CD4-positive, alpha-beta T cell (primary cell): ENCODE measurements at places on chromosomes 13 and 19. TPM values are rescaled to one million over a fixed set of nuclear protein-coding genes. Genes with fewer than 3 reads are reported as not detected.

DNA sequence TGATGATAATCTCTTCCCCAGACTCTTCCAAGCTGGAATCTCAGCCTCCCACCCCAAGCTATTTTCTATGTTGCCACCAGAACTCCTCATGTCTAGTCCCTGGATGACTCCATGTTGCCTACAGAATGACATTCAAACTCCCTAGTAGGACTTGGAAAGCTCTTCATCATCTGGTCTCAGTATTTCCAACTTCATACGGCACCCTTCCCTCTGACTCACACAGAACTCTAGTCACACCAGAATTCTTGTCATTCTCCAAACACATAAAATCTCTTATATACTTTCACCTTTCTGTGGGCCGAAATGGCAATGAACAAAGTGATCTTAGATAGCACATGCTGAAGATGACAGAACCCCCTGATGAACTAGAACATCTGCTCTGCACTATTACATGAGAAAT, 86.2 kb downstream of the CAB39L start:
- no peak for DNase-seq

DNA sequence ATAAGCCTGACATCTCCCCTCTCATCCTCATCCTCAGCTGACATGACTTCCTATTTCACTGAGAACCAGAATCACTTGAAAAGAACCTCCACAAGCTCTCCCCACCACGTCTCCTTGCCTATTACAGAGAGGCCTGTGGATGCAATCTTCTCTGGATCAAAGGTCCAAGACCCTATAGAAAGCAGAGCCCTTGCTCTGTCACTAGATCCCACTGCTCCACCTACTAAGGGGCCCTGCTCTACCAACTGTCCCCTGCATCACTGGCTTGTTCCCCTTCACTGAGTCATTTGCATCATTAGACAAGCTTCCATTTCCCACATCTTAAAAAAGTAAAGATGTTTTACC, 40.8 kb downstream of the RCBTB2 start:
- no peak for DNase-seq

- DNase-seq = no peak
Measured at GRCh38 chr19:18468517-18468916, 30.6 kb upstream of the ISYNA1 start.

DNA sequence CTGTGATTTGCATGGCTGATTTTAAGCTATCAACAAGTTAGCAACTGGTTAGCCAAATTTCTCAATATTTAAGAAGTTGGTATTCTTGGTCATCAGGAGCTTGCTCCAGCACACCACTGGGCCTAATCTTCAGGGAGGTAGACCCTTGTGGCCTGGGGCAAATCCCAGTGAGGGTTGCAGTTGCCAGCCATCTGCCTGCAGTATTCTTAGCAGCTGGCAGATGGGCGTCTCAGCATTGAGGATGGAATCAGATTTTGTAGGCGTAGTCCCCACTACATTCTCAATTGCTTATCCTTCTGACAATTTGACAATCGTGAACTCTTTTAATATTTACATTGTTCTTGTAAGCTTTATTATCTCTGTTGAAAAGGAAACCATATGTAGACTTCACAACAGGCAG, 1266.2 kb downstream of the SLITRK5 start:
- no peak for DNase-seq

- no peak for DNase-seq
Measured at GRCh38 chr13:110242615-110243014, 64.3 kb downstream of the COL4A1 start.

GRCh38 chr19:29708554-29709439, 6.3 kb downstream of the C19orf12 start:
- DNase-seq = no peak

DNA sequence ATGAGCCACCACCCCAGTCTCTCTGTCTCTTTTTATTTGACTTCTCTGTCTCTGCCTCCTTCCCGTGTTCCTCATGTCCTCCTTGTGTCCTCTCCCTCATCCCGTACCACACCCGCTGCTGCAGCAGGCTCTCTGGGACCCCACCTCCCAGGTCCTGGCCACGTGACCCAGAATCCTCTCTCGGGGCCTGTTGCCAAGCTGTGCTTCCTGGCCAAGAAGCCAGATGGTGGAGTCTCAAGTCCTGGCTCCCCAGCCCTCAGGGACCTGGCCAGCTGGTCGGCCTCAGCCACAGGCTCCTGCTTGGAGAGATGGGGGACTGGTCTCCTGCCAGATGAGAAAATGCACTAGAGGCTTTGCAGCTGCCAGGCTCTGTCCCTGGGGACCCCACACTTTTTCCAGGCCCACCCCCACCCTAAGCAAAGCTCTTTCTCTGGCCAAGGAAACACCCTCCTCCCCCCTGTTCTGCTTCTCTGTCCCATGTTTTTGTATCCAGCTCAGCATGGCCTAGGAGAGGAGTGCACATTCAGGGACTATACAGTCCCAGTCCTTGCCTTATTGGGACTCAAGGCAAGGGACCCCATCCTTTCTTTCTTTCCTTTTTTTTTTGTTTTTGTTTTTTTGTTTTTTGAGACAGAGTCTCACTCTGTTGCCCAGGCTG, 34.3 kb upstream of the SHKBP1 start:
- DNase-seq = no peak

GRCh38 chr13:32178763-32179162, 136.4 kb downstream of the ZAR1L start:
- no peak for DNase-seq

DNA sequence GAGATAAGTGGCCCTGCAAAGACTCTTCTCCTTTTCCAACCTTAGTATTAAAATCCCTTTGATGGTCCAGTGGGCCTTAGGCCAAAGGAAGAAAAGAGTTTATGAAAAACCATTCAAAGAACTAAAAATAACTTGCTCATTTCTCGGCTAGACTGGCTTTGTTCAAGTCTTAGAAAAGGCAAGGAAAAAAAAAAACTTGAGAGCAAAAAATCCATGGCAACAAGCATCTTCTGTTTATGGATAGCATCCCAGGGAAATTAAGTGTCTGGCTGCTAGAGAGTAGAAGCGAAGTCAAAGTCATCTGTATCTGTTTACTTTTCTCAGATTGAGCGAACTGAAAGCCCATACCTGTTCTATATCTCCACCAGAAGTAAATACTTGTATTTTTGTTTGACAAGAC, 129.6 kb downstream of the KCTD15 start:
- no peak for DNase-seq

GRCh38 chr19:8221161-8221560, 12.0 kb downstream of the CERS4 start:
- no peak for DNase-seq

DNA sequence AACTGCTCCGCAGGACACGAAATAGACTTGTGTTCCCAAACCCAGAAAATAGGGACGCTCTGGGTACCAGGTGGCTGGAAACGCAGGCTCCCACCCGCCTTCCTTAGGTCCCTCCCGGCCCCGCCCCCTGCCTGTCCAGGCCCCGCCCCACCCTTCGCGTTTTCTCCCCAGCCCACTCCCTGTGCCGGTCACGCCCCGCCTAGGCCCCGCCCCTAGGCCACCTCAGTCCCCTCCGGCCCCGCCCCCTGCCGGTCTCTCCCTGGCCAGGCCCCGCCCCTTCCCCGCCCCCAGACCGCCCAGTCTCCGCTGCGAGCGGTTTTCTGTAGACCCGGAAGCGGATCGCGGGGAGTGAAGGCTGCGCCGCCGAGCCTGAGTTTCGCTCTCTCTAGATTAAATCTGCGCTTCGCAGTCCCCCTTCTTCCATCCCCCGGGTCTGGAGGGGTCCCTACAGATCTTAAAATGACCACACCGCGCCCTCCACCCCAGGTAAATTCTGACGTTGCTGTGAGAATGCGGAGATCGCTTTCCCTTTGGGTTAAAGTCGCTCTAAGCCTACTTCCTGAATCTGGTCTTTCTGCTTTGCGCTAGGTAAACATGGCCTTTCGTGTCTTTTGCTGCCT, 3.7 kb upstream of the ZNF665 start:
- DNase-seq = peak; percentile 91

DNA sequence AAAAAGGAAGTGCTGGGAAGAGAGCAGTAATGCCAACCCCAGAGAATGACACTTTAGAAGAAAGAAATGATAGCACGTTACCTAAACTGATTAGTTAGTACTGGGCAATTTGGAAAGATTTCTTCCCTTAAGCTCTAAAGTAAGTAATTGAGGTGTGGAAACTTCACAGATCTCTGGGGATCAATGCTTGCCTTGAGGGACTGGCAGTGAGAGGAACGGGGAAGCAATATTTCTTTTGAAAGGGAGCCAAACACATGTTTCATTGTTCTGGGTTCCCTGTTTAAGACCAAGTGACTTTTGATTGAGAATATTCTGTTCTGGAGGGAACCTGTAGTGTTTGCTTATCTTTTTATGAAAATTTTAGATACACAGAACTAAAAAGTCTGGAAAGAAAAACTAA, 190.5 kb downstream of the NDFIP2 start:
- no peak for DNase-seq

DNA sequence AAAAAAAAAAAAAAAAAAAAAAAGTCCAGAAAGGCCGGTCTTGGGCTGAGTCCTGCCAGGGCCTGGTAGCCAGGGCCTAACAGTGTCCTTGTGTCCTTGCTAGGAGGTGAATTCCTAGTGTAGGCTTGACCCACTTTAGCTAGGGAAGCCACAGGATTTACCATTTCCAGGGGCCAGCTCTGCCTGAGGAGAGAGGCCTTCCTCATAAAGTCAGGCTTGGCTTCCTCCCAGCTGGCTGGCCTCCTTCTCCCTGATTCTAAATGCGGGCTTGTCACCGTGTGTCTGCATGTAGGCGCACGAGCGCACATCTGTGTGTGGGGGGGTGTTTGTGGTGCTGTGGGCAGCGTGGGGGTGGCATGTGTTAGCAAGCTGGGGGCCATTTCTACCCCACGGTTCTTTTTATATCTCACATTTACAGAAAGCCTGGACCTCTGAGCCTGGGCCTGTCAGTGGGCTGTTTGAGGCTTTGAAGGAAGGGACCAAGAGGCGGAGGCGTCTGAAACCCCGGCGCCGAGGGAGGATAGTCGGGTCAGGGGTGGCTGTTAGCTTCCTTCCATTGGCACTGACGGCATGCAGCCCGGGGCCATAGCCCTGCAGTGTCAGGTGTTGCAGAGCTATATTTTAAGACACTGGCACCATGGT, 31.7 kb downstream of the IER2 start:
- DNase-seq = no peak

DNA sequence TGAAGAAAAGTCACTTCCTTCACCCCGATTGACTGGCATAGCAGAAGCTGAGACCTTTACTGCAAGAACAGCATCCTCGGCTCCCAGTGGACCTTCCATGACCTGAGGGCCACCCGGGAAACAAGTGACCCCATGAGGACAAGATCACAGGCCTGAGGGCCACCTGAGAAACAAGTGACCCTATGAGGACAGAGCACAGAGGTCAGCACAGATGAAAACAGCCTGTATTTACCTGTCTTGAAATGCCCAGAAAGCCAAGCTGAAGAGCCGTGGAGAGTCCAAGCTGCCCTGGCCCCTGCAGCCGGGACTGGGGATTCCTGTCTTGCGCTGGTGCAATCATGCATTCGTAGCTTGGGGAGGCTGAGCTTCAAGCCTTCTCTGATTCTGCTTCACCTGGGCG, 114.2 kb upstream of the SPACA7 start:
- no peak for DNase-seq

DNA sequence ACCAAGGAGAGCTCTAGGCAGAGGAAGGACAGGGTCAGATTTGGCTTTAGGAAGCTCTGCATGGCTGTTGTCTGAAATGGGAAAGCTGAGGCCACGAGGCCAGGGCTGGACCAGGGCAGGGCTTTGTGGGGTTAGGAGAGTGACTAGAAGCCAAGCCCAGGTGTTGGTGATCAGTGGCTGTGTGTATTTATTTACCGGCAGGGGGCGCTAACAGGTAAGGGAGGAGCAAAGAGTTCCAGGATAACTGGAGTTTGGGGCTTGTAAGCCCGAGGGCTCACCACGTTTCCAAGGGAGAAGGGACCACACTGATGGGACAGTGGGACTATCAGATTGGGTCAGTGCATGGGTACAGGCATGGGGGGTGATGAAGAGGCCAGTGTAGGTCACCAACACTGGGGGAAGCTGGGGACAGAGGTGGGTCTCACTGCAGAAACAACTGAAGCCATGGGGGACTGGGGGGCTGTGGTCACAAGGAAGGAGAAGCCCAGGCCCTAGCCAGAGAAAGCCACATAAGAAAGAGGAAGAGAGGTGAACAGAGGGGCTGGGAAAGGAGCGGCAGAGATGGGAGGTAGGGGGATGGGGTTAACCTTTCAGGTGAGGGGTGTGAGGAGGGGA, 3.9 kb downstream of the TMEM147 start:
- peak; percentile 48 for DNase-seq

GRCh38 chr13:97235549-97236231, 13.6 kb downstream of the MBNL2 start:
- DNase-seq = no peak

- no peak for DNase-seq
Measured at GRCh38 chr19:7772752-7773291, 9.8 kb downstream of the CLEC4M start.

DNA sequence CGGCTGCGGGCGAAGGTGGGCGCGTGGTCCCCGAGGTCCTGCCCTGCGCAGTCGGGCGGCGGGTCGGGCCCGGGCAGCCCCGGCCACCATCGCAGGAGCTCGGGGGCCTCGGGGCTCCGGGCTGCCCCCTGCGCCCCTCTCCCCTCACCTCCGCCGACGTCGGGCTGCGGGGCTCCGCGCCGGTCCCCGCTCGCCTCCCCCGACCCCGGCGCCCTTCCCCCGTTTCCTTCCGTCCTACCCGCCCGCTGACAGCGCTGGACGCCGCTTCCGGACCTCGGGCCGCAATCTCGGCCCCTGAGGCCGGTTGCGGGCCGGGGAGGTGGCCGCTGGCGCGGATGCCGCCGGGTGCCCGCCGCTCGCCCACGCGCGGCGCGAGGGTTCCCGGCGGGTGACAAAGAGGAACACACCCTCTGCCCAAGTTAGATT, 720 bp downstream of the FARP1 start:
- no peak for DNase-seq

- no peak for DNase-seq
Measured at GRCh38 chr13:33227927-33228647, 57.5 kb downstream of the STARD13 start.

DNA sequence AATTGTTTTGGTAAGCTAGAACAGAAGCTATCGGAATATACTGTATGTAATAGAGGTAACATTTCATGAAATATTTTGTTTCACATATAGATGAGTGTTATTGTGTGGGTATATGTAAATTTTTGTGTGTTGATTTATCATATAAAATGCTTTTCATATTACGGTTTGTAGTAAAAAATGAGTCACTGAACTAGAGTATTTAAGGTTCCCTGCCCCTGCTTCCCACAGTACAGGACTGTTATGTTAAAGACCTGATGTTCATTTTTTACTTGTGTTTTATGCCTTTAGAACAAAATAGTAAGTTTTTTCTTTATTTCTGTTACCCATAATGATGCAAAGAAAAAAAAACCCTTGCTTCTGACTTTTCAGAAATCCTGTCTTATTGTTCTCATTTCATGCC, 243.4 kb downstream of the ENOX1 start:
- no peak for DNase-seq

GRCh38 chr19:16883522-16883921, 5.3 kb upstream of the F2RL3 start:
- DNase-seq = no peak

Gene USP12
- total RNA-seq = 56.9 TPM

Gene ATXN8OS
- not detected for total RNA-seq

Gene PSG11
- not detected for total RNA-seq

Gene FXYD7
- 15.3 TPM for total RNA-seq

Gene LAMP1
- total RNA-seq = 72.2 TPM

Gene KLK11
- total RNA-seq = not detected

Gene ZNF471
- 2.2 TPM for total RNA-seq

Gene SYNGR4
- not detected for total RNA-seq

Gene DPF1
- not detected for total RNA-seq

Gene TNFRSF19
- not detected for total RNA-seq

Gene THAP8
- total RNA-seq = 0.38 TPM
